ENCODE measurements at places on chromosomes 1 and 21.

DNA sequence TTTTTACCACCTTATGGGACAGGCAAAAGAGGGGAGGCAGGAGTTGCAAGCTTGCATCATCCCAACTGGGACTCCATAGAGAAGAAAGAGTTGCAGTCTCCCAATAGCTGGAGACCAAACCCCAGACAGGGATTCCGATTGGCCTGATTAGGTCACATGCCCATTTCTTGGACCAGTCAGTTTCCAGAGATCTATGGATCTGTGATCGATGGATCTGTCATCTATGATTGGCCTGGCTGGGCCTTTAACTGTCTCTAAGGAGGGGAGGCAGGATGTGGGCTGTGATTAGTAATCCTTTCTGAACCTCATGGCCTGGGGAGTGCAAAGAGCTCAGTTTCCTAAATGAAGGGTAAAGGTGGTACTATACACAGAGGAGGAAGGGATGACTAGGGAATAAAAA is 252.1 kb downstream of the MATN1 start:
- DNase-seq = no peak

GRCh38 chr1:28642056-28642846 is 616 bp downstream of the TAF12 start:
- DNase-seq = no peak

DNA sequence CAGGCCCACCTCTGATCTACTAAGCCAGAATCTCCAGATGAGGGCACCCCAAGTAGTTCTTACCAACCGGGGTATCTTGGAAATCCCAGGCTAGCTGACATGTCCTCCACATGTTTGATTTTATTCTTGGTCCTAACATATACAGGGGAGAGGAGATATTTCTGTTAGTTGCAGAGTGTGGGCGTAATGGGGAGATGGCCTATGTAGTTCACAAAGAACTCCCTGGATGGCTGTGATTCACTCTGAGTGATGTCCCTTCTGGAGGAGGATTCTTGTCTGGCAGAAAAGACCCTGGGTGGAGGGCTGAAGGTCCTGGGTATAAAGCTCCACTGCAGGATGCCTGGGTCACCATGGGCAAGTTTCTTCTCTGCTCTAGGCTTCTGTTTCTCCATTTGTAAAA is 13.1 kb downstream of the MECR start:
- no peak for DNase-seq

DNA sequence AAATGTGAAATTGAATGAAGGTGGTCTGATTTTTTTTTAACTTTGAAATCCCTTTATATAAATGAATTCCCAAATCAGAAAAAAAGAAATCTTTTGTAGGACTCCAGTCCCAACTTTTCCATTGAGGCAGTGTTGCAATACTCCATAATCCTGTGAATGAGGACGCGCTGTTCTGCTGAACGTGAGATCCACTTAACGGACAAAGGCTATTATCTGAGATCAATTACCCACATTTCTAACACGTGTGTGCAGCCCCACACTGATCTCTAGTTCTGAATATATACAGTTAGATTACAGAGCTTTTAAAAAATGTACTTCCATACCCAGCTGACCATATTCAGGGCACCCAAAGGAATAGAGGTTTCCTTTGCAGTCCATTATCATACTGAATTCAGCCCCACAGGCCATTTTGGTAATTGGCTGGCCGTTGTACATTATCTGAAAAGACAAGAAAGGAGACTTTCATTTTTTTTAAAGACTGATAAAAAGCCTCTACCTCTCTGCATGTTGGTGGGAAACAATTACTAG is 19.0 kb downstream of the RCC2 start:
- no peak for DNase-seq

DNA sequence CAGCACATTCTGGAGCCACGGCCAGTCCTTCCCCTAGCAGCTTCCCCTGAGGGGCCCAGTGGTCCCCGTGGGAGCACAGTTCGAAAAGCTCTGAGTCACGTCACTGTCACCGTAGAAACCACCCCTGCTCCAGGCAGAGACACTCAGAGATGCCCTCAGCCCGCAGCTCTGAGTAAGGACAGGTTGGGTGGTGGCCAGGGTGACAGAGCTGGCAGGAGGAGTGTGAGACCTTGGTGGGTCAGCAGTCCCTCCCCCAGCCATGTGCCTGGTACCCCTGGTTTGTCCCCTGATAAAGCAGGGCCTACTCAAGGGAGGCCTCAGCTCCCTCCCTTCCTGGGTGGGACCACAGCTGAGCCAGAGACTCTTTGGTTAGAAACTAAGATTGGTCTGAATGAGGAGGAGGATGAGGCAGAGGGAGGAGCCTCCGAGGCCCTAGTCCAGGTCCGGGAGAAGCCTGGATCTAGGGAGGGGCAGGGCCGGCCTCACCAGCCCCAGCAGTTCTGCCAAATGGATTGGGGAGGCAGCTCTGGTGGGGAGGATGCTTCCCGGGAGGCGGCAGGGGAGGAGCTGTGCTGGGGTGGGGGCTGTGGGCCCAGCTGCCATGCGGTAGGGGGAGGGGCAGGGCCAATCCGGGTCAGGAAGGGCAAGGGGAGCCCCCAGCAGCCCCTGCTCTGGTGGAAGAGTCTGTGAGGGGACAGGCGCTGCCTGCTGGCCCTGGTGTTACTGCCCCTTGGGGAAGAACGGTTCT is 55.2 kb downstream of the SLC9A1 start:
- peak; percentile 67 for DNase-seq

DNA sequence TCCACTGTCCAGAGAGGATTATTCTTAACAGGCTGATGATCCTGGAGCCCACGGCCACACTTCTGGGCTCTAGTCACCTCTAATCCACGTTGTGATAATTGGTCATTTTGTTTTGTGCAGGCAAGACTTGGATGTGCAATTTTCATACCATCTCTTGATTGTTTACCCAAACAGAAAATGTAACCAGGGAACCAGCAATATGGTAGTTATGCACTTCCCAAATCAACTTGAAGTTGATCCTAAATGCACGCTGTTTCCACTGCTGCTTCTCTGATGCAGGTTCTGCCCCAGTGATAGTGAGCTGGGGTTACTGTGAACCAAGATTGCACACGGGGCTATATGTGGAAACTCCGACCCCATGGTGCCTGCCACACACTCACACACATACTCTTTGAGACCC is 14.7 kb upstream of the KCNJ15 start:
- no peak for DNase-seq

GRCh38 chr1:63960326-63960725 is 186.5 kb downstream of the ROR1 start:
- DNase-seq = no peak

DNA sequence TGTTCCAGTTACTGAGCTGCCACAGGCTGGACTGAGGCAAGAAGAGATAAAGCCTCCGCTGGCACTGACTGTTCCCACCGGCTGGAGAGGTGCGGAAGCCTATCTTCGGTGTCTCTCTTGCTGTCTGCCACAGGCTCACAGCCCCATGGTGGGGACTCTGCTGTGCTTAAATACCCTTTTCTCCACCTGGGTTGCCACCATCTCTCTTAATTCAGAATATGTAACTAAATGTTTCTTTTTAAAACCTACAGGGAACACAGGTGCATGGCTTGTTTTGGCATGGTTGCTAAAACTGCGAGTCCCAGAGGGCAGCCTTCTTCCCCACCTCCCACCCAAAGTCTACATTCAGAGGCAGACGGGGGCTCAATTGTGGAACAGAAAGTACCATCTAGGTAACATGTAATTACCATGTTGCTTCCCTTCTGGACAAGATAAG is 8.1 kb upstream of the LBR start:
- DNase-seq = no peak

- no peak for DNase-seq
Measured at GRCh38 chr1:48761986-48762385, 14.7 kb downstream of the BEND5 start.

DNA sequence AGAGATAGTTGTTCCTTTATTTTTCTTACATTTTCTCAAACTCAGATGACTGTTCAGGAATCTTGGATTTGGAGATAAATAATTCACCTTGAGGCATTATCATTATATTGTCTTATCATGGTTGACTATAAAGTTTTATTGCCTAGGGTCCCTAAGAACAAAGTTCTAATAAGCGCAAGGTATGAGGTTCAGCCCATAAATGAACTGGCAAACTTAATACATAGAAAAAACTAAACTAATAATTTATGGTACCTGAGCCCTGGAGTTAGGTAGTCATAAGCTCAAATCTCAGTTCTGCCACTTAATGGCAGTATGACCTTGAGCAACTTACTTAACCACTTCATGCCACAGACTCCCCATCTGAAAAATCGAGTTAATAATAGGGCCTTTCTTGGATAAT is 334.0 kb upstream of the PBX1 start:
- no peak for DNase-seq

- peak; percentile 6 for DNase-seq
Measured at GRCh38 chr1:67307251-67308060, at the start of gene IL12RB2. Gene IL12RB2 (plus strand): TSS chr1:67307873. CDS start chr1:67320369, 12,496 bp downstream.

DNA sequence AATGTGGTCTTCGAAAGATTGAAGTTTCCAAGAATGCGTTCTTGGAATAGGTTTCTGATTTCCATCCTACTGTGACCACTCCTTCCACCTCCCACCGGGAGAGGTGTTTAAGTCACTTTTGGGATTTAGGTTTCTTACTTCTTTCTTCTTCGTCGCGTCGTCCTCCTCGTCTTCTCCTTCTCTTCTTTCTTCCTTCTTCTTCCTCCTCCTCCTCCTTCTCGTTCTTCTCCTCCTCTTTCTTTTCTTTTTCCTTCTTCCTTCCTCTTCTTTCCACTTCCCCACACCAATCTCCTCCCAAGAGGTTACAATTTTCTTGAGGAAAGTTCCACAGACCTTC is 2.1 kb downstream of the CACHD1 start:
- no peak for DNase-seq

Measured in SK-N-DZ (cell line).